Cardiac fibroblast (primary cell): ENCODE measurements at places on chromosomes 5 and 9.
A peak's percentile ranks its signal among the peaks of the same experiment; 100 is the strongest.

DNA sequence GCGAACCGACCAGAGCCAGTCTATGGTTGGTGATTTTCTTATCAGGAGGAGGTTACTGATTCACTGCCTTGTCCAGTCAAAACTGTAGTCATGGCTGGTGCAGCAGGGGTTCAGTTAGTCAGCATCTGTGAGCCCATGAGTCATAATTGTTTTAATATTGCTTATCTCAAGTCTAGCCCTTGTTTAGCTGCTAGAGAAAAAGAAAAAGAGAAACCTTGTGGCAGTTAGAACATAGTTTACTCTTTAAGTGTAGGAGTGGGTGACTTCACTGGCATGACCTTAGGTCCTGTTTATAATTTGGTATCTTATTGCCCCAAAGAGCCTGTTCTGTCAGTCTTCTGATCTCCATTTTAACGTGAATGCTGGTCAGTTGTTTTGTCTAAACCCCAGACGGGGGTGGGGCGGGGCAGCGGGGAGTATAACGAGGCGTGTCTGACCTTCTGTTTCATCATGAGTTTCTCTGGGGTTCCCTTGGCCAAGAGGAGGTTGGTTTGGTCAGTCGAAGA is 76.9 kb upstream of the NFIL3 start:
- DNase-seq = peak; percentile 79

DNA sequence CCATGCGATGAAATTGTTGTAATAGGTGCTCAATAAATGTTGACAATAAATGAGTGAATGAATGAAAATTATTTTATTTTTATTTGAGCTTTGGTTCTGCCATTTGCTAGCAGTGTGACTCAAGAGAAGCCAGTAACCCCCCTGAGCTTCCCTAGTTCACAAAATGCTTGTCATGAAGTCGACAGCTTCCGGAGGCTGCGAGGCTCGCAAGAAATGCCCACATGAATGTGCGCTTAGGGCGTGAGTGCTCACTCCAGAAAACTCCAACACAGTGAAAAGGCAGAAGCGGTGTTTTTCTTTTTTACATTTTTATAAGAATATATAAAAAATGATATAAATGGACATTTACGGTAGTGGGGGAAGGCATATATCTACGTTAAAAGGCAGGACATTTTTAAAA is 26.5 kb downstream of the CDKN2A start:
- DNase-seq = no peak

- DNase-seq = no peak
Observed at GRCh38 chr9:98451576-98451975, 196.1 kb upstream of the TBC1D2 start.

DNA sequence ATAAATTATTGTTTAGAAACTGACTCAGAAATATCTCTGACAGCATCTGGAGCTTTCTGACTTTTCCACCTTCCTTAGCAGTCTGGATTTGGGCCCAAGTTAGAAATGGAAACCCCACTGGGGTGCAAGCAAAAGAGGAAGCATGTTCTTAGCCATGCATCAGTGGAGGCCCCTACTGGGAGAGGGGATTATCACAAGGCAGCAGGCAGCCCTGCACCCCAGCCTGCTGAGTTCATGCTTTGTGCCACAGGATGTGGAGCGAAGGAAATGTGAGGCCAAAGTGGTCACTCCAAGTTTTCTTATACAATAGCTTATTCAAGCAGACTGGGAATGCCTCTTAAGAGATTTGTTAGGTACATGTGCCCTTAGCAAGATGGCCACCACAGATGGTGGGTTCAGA is 146.5 kb upstream of the TLX3 start:
- DNase-seq = peak; percentile 36

DNA sequence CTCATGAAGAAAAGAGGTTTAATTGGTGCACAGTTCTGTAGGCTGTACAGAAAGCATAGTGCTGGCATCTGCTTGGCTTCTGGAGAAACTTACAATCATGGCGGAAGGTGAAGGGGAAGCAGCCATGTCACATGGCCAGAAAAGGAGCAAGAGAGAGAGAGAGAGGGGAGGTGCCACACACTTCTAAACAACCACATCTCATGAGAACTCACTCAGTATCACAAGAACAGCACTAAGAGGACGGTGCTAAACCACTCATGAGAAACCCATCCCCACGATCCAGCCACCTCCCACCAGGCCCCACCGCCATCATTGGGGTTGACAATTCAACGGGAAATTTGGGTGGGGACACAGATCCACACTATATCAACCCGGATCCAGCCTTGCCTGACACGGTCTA is 28.8 kb upstream of the IER5L start:
- DNase-seq = no peak

- DNase-seq = no peak
Observed at GRCh38 chr9:13932528-13933267, 381.2 kb downstream of the NFIB start.

DNA sequence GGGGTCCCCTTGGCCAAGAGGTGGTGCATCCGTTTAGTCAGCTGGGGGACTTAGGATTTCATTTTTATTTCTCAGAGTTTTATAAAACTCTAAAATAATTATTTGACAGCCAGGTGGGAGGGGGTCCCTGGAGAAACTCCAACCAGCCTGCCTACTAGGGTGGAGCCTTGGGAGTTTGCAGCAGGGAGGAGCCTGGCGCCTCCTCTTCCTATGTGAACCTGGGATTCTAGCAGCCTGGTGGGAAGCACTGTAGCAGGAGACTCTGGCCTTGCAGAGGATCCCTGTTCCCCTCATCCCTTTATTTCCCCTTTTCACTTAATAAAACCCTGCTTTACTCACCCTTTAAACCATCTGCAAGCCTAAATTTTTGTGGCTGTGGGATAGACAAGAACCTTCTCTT is 50.8 kb downstream of the FXN start:
- DNase-seq = no peak

DNA sequence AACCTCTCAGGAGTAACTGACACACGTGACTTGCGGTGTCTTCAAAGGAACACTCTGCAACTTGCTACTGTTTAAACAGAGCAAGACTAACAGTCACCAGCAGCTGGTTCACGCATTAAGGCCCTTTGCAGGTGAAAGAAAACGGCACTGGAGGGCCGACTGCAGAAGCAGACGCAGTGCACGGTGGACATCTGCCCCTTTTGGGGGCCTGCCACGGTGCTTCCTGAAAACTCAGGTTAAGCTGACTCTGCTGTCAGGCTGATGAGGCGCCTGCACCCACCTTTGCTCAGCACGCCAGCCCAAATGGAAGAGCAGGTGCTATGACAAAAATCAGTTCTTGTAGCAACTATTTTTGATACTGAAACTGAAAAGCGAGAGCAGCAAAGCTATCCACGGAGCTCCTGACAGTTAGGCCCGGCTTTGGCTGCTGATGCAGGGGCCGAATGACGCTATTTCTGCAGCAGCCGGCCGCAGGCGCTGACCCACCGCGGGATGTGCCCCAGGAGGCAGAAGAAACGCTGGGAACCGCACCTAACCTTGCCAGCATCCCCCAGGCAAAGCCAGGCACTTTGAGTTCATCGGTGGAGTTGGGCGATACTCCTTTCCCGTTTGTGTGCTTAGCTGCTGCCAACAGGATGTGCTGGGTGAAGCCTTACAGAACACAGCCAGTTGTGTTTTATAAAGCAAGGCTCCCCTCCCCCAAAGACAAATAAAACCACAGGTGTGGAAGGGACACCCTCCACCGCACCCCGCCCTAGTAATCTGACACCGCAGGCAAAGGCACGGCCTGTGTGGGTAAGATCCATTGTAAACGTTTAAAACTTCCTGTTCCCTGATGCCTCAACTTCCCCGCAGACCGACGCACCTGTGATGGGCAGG is 21.1 kb upstream of the TERT start:
- peak; percentile 11 for DNase-seq

DNA sequence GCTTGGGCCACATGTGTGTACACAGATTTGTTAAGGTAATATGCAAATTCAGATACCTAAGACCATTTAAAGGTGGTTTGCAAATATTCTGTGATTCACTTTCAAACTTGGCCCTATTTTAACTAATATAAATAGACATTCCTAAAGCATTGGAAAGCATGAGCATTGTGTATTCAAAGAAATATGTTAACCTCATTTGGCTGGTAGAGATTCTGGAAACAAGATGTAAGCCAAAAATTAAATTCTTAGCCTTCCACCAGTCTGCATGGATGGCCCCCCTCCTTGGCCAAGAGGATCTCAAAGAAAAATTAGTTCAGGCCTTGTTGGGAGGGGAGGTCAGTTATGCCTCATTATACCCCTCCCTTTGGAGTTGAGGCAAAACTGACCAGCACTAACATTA is 38.7 kb upstream of the C6 start:
- DNase-seq = peak; percentile 54

GRCh38 chr9:98288881-98289280 is 33.4 kb upstream of the TBC1D2 start:
- DNase-seq = no peak

DNA sequence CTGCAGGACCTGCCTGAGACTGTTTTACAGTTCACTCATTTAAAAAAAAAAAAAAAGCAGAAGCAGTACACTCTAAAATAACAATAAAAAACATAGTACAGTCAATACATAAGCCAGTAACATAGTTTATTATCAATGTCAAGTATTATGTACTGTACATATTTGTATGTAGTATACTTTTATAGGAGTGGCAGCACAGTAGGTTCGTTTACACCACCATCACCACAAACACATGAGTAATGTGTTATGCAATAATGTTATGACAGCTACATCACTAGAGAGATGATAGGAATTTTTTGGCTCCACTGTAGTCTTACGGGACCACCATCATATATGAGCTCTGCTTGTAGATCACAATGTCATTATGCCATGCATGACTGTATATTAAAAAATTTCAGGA is 462.8 kb downstream of the ISL1 start:
- no peak for DNase-seq

DNA sequence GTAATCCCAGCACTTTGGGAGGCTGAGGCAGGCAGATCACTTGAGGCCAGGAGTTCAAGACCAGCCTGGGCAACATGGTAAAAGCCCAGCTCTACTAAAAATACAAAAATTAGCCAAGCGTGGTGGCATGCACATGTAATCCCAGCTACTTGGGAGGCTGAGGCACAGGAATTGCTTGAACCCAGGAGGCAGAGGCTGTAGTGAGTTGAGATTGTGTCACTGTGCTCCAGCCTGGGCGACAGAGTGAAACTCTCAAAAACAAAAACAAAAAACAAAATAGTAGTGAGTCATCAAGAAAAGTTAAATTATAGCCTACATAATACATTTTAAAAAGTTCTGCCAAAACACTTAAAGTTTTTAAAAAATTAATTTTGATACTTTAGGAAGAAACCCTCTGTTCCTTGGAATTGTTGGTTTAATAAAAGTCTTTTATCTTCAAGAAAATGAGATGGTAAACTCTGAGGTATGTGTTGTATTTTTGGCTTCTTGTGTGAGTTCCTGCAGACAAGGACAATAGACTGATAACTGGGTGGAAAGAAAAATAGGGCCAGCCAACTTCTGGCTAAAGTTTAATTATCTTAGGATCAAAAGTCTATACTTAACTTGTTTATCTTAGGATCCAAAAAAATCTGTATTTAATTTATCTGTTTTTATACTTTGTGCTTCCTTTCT is 9.3 kb downstream of the RUSC2 start:
- peak; percentile 24 for DNase-seq

DNA sequence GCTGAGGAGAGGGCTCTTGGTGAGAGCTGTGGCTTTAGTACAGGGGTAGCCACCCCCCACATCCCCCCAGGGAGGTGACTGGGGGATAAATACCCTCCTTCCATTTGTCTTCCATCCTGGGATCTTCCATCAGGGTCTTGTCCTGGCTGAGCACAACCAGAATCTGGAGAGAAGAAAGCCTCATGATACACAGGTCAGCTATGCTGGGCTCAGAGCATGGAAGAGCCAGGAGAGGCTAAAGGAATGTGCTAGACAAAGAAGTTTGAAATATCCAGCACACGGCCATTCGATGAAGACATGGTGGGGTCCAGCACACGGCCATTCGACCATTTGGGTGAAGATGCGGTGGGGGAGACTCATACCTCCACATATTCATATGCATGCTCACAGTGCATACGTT is 30.0 kb downstream of the ROPN1L start:
- DNase-seq = no peak

DNA sequence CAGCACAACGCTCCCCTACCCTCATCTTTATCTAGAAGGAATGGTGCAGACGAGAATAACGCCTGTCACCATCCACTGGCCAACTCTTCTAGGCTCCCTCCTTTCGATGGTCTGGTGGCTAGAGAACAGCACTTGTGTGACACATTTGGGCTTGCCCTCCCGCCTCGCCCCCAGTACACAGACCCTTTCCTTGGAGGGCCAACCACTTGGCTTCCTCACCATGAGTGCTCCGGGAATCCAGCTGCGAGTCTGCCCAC is 1.4 kb downstream of the GNAQ start:
- no peak for DNase-seq

DNA sequence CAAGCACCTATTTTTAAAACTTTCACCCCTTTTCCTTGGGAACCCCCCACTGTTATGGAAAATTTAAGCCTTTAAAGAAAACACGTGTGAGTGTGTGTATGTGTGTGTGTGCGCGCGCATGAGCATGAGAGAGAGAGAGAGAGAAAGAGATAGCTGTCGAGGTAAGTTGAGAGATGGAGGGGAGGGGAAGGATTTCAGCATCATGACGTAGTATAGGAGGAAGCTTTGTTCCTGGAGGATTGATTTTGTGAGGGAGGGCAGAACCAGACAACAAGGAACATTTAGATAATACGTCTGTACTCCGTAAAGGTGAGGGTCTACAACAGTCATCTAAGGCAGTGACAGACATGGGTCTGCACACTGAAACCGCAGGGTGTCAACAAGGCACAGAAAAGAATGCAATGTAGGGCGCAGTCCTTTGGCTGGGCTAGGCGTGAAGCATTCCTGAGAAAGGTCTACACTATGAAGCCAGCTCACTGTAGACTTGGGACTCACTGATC is 227.7 kb downstream of the SMARCA2 start:
- peak; percentile 31 for DNase-seq

- no peak for DNase-seq
Observed at GRCh38 chr5:157184117-157184670, 3.6 kb downstream of the ITK start.

- no peak for DNase-seq
Observed at GRCh38 chr9:33418090-33418489, 15.7 kb upstream of the AQP7 start.

GRCh38 chr9:88733651-88734421 is 198.9 kb downstream of the NXNL2 start:
- DNase-seq = peak; percentile 94

DNA sequence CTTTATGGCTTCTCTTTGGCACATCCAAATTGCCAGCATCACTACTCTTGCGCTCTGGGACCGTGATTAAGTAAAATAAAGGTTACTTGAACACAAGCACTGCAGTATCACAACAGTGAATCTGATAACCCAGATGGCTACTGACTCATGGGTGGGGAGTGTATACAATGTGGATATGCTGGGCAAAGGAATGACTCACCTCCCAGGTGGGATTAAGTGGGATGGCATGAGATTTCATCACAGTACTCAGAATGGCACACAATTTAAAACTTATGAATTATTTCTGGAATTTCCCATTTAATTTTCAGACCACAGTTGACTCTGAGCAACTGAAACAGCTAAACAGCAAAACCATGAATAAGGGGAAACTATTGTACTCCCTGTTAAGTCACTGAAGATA is 4.3 kb downstream of the GFM2 start:
- peak; percentile 25 for DNase-seq
